Ascending aorta (tissue), 2 donors: ENCODE measurements at places on chromosomes 1 and 21.

- no peak for DNase-seq
Measured at GRCh38 chr1:156652131-156652991, 10.4 kb downstream of the BCAN start.

DNA sequence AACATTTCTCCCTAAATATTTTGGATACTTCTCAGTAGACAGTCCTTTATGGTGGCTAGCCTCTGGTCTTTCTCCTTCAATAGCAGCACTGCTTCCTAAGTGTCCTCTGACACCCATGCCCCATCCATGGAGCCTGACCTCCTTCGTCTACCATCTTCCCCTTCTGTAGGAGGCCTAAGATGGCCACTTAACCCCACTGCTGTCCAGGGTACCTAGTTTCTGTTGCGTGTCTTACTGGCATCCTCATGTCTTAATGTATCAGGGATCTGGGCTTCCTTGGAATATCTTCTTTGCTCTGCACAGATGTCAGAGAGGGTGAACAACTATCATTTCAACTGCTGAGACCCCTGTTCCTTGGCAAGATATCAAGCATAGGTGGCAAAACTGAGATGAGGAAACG lies 5.4 kb upstream of the KIRREL1 start:
- DNase-seq, result no peak

DNA sequence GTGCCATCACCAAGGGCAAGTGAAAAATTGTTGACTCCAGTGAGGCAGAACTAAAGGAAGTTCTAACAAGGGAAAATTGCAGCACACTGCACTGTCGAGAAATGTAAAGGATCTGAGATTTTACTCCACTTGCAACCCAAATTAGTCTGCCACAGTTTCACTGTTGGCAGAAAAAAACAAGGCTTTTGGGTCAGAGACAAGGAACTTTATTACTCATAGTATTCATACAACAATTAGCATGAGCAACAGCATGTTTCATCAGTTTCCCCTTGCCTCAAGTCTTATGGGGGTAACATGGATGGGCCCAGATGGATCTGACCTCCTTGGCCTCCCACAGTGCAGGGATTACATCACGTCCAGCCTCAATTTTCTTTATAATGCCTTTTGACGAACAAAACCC lies 125.3 kb downstream of the LTN1 start:
- no peak for DNase-seq

DNA sequence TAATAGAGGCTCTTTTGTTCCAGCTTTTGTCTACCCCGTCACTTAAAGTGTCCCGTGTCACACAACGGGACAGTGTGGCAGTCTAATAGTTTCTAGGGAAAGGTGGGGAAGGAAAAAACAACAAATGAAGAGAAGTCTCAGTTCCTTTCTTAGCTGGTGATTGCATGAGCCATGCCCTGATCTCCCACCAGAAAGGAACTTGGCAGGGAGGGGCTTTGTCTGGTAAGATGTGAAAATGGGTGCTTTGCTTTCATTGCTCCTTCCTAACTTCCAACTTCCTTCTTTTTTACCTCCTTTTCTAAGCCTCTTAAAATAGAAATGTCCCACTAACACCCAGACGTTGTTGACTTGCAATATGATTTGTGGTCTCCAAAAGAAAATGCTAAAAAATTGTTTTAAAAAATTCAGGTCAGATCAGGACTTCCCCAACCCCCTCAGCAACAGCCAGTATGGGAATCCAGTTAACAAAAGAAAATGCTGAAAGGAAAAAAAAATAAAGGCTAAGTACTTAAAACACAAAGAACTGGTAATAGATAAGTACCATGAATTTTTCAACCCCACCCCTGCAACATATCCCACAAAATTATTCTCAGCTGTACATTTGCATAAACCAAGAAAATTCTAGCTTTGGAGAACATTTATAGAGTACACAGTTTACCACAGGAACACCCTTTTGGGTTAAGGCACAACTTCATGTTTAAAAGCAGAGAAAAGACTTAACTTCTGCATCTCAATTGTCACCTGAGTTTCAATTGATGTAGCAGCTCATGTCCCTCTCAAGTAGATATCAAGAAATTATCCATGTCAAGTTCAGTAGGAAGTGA lies 106.2 kb downstream of the NIBAN1 start:
- no peak for DNase-seq

DNA sequence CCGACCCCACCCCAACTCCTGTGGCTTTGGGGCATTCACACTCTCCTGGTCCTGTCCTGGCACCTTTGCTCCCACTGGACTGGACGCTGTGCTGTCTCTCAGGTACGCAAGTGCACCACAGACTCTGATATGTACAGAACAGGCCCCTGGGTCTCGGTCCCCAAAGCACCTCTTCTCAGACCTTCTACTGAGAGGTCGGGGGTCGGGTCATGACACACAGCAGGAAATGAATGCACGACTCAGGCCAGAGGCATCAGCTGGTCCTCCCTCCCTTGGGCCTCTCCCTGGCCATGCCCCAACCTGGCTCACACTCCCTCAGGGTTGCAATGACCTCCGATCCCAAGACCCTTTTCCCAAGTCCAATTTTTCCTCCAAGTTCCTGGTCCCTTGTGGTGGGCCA lies 1.8 kb upstream of the KRTAP10-12 start:
- peak; percentile 48 for DNase-seq

GRCh38 chr1:209768354-209768774 lies 12.5 kb downstream of the TRAF3IP3 start:
- no peak for DNase-seq

DNA sequence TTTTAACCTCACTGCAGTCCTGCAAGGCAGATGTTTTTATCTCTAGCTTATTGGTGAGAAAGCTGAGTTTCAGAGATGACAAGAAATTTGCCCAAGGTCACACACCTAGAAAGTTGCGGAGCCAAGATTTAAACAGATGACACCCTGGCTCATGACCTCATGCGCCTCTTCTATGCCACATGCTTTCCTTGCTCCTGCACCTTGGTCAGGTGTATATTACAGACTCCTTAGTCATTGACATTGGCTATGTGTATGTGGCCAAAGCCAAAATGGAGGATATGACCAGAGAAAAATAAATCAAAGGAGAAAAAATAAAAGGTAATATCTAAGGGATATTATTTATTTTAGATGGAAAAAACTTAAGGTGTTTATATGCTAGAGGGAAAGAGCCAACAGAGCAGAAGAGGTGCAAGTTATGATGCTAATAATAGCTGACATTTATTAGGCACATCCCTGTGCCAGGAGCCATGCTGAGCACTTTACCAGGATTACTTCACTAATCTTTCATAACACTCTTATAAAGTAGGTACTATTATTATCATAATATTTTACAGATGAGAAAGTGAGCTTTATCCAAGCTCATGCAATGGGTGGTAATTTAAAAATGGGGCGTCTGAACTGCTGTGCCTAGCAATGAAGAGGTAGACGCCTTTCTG lies 13.8 kb upstream of the MYOC start:
- no peak for DNase-seq
